ENCODE measurements at places on chromosomes 7 and 10.

- no peak for DNase-seq
These were observed 37.6 kb downstream of the R3HCC1L start for GRCh38 chr10:98172073-98172472.

GRCh38 chr10:96075977-96076376 is 32.6 kb downstream of the CCNJ start:
- no peak for DNase-seq

GRCh38 chr7:41858201-41858600 is 155.3 kb upstream of the INHBA start:
- no peak for DNase-seq

GRCh38 chr7:30201161-30201666 is 66.4 kb downstream of the MTURN start:
- no peak for DNase-seq

DNA sequence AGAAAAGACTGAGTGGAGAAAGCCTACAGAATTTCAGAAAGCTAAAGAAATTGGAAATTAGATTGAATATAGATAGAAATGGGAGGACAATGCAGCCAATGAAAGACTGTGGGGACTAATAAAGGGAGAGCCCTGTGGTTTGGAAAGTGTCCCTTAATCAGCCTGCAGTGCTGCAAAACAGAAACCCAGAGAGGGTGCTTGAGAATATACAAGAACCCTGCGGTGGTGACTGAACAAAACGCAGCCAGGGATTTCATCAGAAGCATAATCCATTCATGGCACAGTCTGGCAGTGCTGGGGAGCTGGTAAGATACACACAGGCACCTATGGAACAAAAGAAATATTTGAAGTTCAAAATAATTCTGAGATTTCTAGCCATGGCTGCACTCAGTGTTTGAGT is 19.1 kb downstream of the CEP41 start:
- no peak for DNase-seq

- no peak for DNase-seq
These were observed 382 bp downstream of the DIP2C start for GRCh38 chr10:689121-689451.

GRCh38 chr7:6290319-6290741 is 17.9 kb upstream of the CYTH3 start:
- DNase-seq, result no peak

- no peak for DNase-seq
These were observed 11.6 kb downstream of the CRPPA start for GRCh38 chr7:16409777-16410176.

GRCh38 chr10:103077491-103078308 is 115.4 kb downstream of the NT5C2 start:
- no peak for DNase-seq

GRCh38 chr10:58672845-58673244 is 160.2 kb downstream of the BICC1 start:
- DNase-seq, result no peak

DNA sequence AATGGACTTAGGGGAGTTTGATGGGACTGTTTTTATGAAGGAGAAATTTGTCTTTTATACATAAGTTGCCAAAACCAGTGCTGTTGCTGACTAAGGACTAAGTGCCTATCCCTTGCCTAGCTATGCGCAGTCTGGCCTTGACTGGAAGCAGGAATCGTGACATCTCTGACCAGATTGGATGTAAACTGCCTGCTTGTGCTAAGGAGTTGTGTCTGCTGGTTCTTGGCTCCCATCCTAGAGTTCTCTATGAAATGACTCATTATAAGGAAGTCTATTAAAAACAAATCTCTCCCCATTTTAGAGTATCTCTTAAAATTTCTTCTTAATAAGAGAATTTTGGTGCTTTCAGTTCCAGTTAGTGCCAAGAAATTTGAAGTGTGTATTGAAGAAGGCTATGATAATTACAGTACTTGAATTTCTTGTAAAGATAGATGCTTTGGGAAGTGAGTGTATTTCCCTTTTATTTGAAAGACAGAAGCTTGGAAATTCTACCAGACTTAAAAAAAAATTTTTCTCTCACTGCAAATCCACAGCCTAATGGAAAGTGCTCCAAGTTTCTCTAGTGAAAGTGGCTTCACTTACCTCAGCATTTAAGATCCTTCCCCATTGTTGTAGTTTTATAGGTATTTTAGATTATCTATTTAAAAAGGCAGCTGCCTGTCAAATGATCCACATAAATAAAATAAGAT is 77.6 kb downstream of the BICC1 start:
- no peak for DNase-seq

GRCh38 chr10:121600611-121601010 is 2.4 kb upstream of the FGFR2 start:
- no peak for DNase-seq

DNA sequence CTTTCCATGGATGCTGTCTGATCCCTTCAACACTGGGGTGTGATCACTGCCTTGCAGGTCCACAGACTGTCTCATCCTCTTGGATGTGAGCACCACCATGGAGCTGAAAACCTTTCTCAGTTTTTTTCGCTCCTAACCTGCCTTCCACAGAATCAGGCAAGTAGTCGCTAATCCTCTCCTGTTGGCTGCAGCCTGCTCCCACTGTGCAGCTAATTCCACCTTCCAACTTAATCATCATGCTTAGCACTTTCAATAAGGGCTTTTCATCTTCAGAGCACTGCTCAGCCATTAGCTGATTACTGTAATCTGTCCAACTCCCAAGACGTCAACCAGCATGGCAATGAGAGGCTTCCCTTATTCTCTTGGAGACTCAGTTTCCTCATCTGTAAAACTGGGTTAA is 15.1 kb upstream of the CDH23 start:
- DNase-seq, result no peak

DNA sequence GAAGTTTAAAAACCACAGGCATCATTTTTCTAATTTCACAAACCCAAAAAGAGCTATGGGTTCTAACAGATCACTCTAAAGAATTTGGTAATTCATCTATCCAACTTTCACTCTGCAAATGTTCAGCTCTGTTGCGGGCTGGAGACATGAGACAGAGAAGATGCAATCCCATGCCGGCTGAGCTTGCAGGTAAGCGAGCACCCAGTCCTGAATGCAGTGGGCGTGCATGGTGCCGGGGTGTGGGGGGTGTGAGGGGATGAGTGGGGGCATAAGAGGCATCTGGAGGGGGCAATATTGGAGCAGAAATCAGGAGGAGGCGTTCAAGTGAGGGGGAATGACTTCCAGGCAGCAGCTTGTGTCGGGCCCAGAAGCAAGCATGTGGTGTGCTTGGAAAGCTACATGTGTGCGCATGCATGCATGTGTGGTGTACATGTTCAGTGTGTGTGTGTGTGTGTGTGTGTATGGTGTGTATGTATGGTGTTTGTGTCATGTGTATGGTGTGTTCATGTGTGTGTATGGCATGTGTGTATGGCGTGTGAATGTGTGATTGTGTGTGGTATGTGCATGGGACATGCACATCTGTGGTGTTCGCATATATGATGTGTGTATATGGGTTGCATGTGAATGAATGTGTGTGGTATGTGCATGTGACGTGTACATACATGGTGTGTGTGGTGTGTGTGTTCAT is 172.9 kb downstream of the PRKCQ start:
- no peak for DNase-seq

- no peak for DNase-seq
These were observed 32.1 kb upstream of the LHFPL3 start for GRCh38 chr7:104296266-104296665.

- no peak for DNase-seq
These were observed 75.2 kb downstream of the MYL10 start for GRCh38 chr7:101553771-101554445.

DNA sequence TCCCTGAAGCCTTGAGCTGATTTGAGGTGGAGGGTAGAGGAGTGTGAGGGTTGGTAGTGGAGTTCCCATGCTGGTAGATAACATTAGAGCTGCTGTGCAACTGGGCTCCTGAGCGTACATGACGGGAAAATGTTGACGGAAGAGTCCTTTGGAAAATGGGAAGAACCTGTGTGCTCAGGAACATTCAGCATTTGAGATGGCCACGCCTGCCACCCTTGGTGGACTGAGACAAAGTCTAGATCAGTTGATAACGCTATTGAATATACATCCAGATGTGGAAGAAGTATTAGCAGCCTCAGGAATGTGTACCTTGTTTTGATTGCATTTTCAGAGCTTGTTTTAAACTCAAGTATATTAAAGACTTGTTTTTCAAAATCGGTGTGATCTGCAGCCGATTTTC is 16.1 kb downstream of the PCBD1 start:
- no peak for DNase-seq

DNA sequence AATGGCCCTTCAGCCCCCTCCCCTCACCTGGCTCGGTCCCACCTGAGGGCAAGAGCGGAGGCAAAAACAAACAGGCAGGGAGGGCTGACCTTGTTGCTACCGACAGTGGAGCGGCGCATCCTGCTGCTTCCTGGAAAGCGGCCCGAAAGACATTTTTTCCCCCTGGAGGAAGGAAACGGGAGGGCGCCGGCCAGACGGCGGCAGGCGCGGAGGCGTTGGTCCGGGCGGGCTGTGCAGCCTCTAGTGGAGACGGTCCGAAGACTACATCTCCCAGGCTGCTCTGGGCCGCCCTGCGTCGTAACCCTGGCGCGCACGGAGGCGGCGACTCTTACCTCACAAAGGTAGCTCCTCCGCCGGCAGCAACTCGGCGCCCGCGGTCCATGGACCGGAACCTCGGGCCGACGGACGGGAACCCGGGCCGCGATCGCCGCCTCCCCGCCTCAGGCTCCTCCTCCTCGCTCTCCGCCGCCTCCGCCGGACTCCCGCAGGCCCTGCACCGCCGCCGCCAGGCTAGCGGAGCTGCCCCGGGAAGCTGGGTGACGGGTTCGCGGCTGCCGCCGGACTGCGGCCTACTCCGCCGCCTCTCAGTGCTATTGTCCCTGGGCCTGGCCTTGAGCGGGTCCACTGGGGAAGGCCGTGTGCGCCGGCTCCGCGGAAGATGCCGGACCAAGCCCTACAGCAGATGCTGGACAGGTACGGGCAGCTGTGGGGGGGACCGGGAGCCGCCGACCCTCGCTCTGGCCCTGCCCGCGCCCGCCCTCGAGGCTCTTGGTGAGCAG is at the start of the genes CPEB3 and MARCHF5:
CPEB3 (minus strand) TSS at position 242 of the 779 bp plus-strand sequence. CDS start 50,728 bp downstream, outside the sequence.
MARCHF5 (plus strand) TSS at position 331 of the 779 bp plus-strand sequence; CDS start at position 659, 328 bp downstream.
- DNase-seq, result peak; percentile 89

DNA sequence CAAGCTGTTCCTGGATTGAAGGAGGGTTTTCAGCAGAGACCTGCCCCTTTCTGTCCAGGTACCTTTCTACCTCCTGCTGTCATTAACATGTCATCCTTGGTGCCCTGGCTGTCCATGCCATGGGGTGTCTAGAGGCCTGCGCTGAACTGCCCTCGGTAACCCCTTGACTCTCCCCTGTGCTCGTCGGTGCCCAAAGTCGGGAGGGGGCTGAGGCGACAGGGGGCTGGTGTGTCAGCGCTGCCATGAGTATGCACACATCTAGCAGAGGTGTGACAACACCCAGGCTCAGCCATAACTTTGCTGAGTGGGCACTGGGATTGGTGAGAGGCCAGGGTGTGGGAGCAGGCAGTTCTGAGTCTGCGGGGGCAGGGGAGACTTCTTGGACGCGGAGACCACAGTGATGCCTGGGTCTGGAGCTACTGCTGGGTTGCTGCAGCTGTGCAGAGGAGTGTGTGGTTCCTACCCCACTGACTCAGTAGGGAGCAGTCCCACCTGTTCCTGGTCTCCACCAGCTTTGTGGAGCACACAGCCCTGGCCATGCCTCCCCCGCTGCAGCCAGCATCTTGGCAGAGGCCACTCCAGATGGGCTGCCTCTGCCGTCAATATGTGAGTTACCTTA is 376.2 kb upstream of the SEMA3C start:
- no peak for DNase-seq

DNA sequence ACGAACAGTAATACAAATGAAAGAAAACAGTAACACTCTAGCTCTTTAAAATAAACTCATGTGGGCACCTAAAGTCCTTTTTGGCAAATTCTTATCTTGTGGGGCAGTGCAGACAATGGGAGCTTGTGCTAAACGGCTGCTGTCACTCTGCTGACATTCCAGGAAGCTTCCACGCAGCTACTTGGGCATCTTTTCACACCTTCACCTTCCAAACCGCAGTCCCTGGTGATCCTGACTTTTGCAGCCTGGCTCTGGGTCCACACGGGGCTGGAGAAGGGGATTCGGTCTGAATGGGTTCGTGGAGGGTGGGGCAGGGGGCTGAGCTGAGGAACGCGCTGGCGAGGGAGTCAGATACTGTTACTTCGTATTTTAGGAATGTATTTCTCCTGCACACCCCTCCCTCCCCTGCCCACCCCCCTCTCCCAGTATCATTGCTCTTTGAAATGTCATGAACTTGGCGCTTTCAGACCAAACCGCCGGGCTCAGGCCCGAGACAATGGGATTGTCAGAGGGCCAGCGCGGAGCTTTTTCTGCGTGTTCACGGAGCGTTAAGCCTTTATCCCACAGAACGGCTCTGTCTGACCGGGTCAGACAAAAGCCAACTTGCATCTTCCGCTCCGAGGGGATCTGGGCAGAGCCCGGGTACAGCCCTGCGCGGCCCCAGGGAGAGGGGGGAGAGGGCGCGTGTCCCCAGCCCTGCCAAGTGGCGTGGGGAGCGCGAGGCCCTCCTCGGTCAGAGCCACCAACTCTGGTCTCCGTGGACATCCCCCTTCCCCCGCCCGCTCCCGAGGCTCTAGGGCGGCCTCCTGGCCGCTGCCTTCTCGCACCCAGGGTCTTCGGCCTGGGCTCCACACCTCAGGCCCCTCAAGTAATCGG is 76.7 kb upstream of the EN2 start:
- no peak for DNase-seq

GRCh38 chr7:104550362-104550761 is 222.0 kb downstream of the LHFPL3 start:
- no peak for DNase-seq

DNA sequence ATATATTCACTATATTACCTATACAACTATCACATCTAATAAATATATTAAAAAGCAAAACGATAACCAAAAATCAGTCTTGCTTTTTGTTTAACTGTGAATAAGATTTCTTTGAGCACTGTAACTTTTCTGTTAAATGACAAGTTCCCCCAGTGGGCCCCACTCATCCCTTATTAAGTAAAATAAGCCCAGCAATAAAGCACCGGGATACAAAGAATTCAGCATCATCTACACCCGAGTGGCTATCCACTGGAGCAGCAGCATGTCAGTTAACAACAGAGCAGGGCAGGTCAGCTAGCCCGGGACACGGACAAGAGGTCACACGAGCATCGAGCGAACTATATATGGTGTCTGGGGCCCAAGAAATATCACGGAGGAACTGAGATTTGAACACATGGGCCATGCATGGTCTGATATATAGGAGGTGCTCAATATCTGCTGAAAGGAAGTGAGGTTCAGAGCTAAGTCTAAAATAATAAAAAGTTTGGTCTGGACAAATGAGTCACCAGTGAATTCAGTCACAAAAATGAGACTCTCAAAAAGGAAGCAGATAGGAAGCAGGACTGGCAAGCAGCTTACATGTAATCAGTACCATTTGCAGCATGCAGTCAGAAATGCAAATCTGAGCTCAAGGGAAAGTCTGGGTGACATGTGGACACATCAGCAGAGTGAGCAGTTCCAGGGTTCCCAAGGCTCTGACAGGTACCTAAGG is 4.1 kb downstream of the ERCC6 start:
- DNase-seq, result no peak

- DNase-seq, result no peak
These were observed 46.1 kb downstream of the COL28A1 start for GRCh38 chr7:7489546-7489945.

DNA sequence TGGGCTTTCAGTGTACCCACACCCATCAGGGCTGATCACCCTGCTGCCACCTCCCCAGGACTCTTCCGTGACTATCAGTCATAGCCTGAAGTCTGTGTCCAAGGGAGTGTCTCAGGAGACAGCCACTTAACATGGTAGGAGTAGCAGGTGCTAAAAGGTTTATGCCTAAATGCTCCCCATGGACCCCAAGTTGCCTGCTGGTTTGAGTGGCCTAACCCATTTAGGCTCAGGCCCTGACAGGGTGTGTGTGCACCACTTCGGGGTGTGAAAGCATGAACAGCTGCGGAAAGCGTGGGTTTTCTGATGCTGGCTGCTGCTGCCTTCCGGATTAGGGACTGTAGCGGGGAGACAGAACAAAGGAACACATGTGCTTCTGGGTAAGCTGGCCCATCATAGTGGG is 93.2 kb upstream of the SAMD8 start:
- DNase-seq, result no peak
